ENCODE measurements at places on chromosomes 12 and 14. TPM values are rescaled to one million over a fixed set of nuclear protein-coding genes. Genes with fewer than 3 reads are reported as not detected.

- H3K4me1 ChIP-seq = no peaks in the 10 kb centered on the region
- no peak overlapping the region for H3K4me3 ChIP-seq
- no peak for DNase-seq
- peaks cover 29% of the 10 kb centered on the region for H3K27me3 ChIP-seq
- no peak overlapping the region for H3K27ac ChIP-seq
- no peaks in the 10 kb centered on the region for H3K36me3 ChIP-seq
Observed at GRCh38 chr12:95820096-95820703, 29.6 kb upstream of the NTN4 start.

DNA sequence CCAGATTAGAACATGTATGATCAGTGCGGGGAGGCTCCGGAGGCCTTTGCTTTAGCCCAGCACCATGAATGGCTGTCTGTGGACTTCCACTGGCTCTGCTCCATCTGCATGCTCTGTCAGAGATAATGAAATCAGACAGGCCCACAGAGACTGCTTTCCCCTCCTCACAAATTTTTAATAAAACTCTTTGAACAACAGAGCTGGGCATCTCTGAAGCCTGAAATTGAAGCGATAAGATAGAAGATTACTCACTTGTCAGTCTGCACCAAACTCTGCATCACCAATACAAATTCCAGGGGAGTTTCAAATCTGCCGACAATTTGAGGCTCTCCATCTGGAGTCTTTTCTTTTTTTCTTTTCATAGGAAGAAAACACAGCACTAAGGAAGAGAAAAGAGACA, 110.0 kb downstream of the DYRK2 start:
- H3K4me1 ChIP-seq = no peaks in the 10 kb centered on the region
- no peak overlapping the region for H3K4me3 ChIP-seq
- H3K27ac ChIP-seq = no peak overlapping the region
- peaks cover 10% of the 10 kb centered on the region for H3K36me3 ChIP-seq
- no peaks in the 10 kb centered on the region for H3K27me3 ChIP-seq

GRCh38 chr14:72776701-72777261, 117.1 kb downstream of the DPF3 start:
- no peak overlapping the region for H3K27ac ChIP-seq
- no peaks in the 10 kb centered on the region for H3K36me3 ChIP-seq
- H3K4me1 ChIP-seq = peaks cover 12% of the 10 kb centered on the region
- no peaks in the 10 kb centered on the region for H3K27me3 ChIP-seq

- H3K27ac ChIP-seq = peak within 1 kb of the TSS; percentile 65
- no peaks in the 10 kb centered on the region for H3K36me3 ChIP-seq
- H3K27me3 ChIP-seq = peaks cover 2% of the 10 kb centered on the region
- H3K4me1 ChIP-seq = peaks cover 7% of the 10 kb centered on the region
- DNase-seq = no peak
Observed at GRCh38 chr14:23636317-23637211, at the start of gene DHRS2. DHRS2 (plus strand) TSS chr14:23636364; CDS start chr14:23638865, 2,501 bp downstream.

DNA sequence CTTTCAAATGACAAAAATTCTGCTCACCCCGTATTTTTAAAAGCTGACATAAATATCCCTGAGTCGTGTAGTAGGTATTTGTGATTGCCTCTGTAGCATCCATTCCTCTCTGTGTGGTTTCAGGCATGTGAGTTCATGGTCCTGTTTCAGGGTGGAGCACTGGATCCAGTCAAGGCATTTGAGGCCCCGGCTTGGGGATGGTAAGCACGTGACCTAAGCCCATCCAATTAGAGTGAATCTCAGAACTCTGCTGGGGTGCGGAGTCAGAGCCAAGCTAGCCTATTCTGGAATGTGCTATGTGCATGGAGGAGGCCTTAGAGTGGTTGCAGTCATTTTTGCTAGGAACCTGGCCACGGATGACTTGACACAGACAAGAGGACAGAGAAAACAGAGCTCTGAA, 4.3 kb upstream of the CSRP2 start:
- H3K27me3 ChIP-seq = peaks cover 14% of the 10 kb centered on the region
- H3K36me3 ChIP-seq = no peaks in the 10 kb centered on the region
- H3K4me1 ChIP-seq = peaks cover 4% of the 10 kb centered on the region
- DNase-seq = no peak

- peaks cover 2% of the 10 kb centered on the region for H3K4me1 ChIP-seq
- no peak for DNase-seq
- H3K27ac ChIP-seq = no peak overlapping the region
Observed at GRCh38 chr12:3154006-3154405, 76.8 kb downstream of the TSPAN9 start.

FNTB gene
- 7.7 TPM for polyA plus RNA-seq

C2CD5 gene
- 13.3 TPM for polyA plus RNA-seq

Measured in naive thymus-derived CD8-positive, alpha-beta T cell (primary cell).